ENCODE measurements at places on chromosomes 3 and 15.

DNA sequence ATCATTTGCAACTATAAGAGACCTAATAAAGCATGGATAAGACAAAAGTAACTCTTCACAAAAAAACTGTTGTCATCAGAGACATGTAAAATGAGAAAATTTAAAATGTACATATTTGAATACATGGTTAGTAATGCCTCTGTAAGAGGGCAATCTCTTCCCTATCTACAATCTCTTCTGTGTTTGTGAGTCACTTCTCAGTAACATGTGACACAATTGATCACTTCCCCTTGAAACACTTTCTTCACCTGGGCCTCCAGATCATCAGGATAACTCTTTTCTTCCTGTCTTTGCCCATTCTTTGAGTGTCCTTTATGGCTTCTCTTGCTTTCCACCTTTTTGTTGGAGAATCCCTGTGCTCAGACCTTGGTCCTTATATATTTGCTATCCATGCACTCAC, 50.4 kb downstream of the TFDP2 start:
- no peak for DNase-seq

GRCh38 chr3:67646586-67647234, 7.7 kb downstream of the SUCLG2 start:
- no peak for DNase-seq

GRCh38 chr15:85463276-85463892, 83.0 kb downstream of the AKAP13 start:
- no peak for DNase-seq

DNA sequence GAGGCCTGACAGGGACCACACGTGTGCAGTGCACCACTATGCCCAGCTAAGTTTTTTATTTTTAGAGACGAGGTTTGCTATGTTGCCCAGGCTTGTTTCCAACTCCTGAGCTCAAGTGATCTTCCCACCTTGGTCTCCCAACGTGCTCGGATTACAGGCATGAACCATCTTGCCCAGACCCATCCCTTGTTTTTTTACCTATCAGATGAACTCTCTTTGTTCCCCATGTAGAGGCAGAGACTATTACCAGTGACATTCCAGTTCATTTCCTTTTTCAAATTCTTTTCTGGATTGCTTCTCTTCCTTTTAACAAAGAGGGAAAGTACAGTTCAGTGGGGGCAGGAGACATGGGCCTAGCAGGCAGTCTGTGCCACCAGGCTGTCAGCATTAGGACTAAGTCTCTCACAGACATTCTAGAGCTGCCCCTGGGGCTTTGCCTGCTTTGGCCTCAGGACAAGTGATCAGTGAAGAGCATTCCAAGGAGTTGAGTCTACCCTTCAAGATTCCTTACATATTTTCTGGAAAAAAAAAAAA, 103.5 kb upstream of the SLC7A14 start:
- DNase-seq = no peak

- DNase-seq = no peak
These were observed 22.7 kb upstream of the CHRNB4 start for GRCh38 chr15:78663703-78664102.

GRCh38 chr3:155325263-155325835, 31.9 kb upstream of the STRIT1 start:
- no peak for DNase-seq

DNA sequence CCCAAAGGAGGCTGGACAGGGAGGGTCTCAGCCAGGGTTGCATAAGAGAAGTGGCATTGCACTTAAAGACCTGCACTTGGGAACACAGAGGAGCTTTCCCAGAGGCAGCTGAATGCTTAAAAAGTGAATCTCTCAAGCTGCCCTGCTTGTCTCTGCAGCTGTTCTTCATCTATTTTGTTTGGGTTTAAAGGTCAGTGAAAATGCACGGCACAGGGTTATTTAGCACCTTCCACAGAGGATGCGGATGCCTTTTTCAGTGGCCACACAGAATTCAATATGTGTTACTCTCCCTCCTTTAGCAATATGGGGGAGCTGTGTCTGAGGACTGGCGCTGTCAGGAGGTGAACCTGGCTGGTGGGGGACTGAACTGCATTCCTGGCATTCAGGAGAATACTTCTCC, 22.7 kb upstream of the CTNNB1 start:
- DNase-seq = no peak

DNA sequence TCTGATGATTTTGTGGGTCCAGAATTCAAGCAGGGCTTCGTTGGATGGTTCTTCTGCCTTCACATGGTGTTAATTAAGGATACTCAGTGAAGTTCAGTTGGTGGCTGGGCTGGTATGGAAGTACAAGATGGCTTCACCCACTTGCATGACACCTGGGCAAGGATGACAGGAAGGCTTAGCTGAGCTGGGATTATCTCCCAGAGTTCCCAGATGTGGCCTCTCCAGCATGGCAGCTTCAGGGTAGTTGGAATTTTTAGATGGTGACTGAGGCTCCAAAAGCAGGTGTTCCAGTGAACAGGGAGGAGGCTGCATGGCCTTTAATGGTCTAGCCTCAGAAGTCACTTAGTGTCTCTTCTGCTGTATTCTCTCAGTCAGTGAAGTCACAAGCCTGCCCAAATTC, 135.5 kb downstream of the THRB start:
- DNase-seq = no peak

DNA sequence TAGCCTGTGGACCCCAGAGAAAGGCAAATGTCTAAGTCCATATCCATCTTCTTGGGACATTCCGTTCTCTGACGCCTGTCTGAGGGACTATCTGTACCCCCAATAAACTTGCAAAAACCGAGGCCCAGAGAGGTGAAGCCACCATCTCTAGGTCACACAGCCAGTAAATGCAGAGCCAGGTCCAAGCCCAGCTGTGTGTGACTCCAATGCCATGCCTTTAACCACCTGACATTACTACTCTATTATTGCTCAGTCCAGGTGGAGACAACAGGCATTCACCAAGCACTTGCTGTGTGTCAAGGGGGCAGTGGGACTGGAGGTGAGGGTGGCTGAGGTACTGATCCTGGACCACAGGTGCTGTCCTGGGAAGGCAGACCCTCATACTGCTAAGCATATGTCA, 25.4 kb downstream of the CYP8B1 start:
- DNase-seq = no peak

- DNase-seq = no peak
These were observed 456.3 kb upstream of the KCNMB2 start for GRCh38 chr3:178079966-178080365.

DNA sequence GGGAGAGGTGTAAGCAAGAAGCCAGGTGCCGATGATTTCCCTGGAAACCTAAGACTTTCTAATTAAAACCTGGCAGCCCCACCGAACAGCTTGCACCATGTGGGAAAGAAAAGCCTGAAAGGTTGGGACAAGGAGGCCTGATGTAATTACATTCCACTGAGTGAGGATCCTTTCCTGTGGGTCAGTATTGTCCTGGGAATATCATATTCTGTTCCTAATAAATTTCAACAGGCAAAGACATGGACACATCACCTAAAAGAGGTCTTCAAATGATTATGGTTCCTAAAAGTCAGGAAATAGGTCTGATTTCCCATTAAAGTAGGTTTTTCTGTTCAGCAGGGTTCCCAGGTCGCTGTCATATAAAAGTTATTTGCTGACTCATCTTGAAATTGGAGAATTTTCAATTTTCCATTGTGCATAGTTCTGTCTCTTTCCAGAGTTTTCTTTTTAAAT, 58.5 kb downstream of the DUT start:
- no peak for DNase-seq

DNA sequence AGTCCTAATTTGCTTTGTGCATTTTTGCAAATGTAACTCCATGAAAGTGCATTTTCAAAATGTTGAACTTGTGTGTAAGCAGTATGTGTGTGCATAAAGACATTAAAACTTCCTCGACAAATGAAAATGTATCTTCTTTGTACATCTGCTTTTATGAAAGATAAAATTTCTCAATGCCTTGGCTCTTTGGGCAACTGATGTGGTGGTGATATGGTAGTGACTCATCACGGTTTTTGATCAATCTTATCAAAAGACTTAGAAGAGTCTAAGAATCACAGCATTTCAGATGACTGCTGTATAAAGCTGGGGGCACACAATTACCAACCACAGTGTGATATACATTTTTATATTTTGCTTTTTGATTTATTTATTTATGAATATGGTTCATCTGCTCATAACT, 5.4 kb upstream of the MASP1 start:
- DNase-seq = no peak

DNA sequence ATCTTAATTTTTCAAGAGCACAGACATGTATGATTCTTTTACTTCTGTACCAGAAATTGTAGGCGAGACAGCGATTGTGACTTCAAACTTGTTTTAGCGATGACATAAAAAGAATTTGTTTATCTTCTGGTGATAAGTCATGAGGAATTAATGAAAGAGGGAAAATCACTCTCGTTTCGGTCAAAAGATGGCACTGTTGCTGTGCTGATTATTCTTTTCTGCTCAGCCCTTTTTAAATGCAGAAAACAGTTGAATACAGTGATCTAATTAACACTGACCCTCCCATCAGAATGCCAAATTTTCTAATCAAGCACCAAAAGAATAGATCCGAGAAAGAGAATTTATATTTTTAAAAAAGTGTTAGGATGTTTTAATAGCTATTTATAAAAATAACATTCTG, 52.6 kb downstream of the NSUN3 start:
- no peak for DNase-seq

GRCh38 chr15:55856506-55857164, 113.7 kb upstream of the PRTG start:
- no peak for DNase-seq

DNA sequence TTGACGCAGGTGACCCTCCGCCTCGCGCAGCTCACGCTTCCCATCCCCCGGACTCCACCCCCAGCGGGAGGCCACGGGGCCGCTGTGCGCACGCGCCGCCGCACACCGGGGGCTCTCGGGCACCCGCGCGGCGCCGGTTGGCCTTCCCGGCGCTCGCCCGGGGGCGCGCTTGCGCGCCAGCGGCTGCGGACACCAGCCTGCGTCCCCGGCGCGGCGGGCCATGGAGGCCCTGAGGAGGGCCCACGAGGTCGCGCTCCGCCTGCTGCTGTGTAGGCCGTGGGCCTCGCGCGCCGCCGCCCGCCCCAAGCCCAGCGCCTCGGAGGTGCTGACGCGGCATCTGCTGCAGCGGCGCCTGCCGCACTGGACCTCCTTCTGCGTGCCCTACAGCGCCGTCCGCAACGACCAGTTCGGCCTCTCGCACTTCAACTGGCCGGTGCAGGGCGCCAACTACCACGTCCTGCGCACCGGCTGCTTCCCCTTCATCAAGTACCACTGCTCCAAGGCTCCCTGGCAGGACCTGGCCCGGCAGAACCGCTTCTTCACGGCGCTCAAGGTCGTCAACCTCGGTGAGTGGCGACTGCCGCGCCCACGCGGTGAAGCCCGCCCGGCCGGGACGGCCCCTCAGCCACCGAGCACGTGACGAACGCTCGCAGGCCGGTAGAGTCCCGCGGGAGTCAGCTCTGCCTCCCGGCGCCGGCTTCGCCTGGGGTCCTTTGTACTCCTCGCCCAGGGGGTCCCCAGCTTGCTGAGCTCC, at the start of gene C15orf61:
Gene C15orf61 (plus strand): TSS at position 103 of the 754 bp plus-strand sequence. CDS start 118 bp downstream, at position 221.
- DNase-seq = peak; percentile 82

GRCh38 chr15:51368751-51369450, 27.4 kb downstream of the GLDN start:
- DNase-seq = no peak

DNA sequence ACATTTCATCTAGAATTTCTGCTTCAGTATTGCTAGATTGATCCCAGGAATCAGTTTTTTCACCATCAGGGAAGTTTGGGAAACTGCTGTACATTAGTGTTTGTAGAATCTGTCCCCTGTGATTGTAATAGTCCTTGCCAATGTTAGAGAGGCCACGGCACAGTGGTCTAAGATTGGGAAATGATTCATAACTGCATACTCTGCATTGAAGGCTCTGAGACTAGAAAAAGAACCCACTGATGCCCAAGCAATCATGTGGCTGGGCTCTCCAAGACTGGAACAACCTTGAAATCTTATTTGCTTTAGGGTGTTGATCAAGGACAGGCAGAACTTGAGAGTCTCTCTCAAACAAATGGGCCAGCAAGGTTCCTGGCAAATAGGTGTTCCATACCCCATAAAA, 245.6 kb upstream of the LRTM1 start:
- DNase-seq = no peak

- DNase-seq = no peak
These were observed 145.1 kb upstream of the PLSCR5 start for GRCh38 chr3:146750196-146750595.

GRCh38 chr3:183698756-183699155, 1.2 kb downstream of the YEATS2 start:
- no peak for DNase-seq

DNA sequence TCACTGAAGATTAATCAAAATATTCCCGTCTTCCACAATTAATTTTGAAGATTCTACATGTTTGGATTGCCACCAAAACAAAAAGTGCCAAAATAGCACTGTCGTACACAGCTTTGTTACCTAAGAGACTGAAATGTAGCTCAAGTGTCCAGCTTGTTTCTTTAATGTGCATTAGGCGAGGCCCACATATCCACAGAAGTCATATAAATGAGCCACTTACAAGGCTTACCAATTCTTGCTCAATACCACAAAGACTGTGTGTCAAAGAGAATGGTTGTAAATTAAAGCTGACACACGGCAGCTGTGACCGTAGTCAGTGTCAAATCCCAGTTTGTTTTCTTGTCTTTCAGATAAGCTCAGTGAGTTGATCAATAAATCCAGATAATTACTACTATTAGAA, 639.4 kb upstream of the TBL1XR1 start:
- no peak for DNase-seq

DNA sequence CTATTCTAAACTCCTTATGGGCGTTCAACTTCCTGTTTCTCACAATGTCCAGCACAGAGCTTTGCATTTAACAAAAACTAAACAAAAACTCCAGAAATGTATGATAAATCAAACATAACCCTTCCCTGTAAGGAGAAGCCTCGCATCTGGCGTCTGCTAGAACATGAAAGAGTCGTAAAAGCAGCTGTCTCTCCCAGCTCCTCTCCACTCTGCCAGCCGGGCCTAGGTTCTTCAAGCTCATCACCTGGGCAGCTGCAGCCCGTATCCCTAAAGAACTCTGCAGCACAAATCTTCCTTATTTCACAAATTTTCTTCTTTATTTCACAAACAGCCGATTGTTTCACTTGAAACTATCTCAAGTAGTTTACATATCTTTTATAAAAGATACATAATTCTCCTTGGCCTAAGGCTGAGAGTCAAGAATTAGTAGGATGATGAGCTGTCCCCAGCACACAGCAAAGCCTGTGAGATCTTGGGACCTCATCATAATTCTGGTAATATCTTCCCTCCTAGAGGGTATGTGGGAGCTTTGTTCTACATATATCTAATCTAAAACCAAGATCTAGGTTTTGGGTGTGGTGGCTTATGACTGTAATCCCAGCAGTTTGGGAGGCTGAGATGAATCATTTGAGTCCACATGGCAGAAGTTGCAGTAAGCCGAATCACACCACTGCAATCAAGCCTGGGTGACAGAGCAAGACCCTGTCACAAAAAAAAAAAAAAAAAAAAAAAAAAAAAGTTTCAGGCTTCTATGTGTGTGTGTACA, 35.3 kb downstream of the ANXA2 start:
- no peak for DNase-seq

Data from stimulated activated CD4-positive, alpha-beta T cell treated with anti-CD3 and anti-CD28 coated beads, Interleukin-12 subunit alpha, Interleukin-12 subunit beta, amount 100 ng/mL, for 4 hours (primary cell).